ENCODE measurements at places on chromosomes 2 and 18. TPM values are rescaled to one million over a fixed set of nuclear protein-coding genes. Genes with fewer than 3 reads are reported as not detected.

Gene UGT1A9
- total RNA-seq: not detected

GRCh38 chr18:39846265-39846664, 2108.8 kb upstream of the PIK3C3 start:
- no peak for DNase-seq

DNA sequence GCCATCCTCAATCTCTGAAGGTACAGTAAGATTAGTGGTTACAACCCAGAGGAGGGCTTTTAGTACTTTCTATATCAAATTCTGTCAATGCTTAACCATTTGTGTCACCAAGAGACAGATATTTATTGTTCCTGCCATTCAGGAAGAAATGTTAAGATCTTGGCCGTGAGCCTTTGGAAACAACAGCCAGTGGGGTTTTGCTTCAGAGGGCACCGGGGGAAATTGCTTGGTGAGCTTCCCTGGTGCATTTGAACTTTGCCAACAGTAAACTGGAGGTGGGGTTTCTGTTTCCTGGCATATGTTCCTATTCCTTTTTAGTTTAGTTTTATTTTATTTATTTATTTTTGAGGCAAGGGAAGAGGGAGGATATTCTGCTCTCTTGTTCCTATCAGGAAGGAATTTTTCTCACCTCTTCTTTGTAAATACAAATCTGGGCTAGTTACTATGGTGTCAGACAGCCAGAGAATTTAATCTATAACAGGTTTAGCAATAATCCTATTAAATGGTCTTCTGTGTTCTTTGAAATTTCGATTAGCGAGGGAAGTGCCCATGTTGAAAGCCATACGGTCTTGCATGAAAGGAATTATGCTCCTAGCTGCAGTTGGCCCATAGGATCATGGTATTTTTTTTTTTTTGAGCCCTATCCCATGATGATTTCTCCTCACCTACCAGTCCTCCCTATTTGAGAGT, 95.7 kb downstream of the MAIP1 start:
- DNase-seq: no peak

- DNase-seq: no peak
Measured at GRCh38 chr2:144461308-144461766, 58.6 kb downstream of the ZEB2 start.

Gene GAD1
- total RNA-seq: not detected

All from vagina (tissue), 2 donors.